ENCODE measurements at places on chromosomes 13 and 19. TPM values are rescaled to one million over a fixed set of nuclear protein-coding genes. Genes with fewer than 3 reads are reported as not detected.

Gene CRX
- not detected for total RNA-seq

DNA sequence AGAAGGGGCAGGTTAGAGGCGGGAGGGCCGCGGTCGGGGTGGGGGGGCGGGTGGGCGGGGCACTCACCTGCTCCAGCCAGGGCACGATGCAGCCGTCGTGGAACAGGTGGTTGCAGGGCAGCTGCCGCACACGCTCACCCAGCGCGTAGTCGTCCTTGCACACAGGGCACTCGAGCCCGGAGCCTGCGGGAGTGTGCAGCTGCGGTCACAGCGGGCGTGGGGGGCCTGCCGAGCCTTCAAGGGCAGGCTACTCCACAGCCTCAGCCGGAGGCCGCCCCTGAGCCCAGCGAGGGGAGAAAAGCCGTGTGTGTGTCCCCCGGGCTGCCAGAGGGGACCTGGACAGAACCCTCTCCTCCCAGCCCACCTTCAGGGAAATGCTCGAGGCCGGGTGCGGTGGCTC is 8.6 kb downstream of the FGF22 start:
- no peak for DNase-seq

DNA sequence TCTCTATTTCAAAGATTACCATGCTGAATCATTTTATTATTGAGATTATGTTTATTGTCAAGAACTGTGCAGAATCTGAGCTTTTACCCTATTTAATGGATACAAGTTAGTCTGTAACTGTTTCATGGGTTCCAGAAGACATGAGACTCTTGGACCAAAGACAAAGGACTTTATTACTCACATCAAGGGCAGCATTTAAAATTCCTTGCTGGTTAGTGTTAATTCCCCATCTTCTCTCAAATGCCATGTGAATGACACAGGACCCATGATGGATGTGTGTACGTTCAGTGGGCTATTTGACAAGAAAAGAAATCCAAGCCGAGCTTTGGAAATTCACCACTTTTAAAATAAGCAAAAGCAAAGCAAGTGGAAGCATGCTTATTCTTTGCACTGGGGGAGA is 139.9 kb downstream of the PCDH20 start:
- DNase-seq: no peak

GRCh38 chr13:111011899-111012298 is 97.0 kb upstream of the ANKRD10 start:
- no peak for DNase-seq

DNA sequence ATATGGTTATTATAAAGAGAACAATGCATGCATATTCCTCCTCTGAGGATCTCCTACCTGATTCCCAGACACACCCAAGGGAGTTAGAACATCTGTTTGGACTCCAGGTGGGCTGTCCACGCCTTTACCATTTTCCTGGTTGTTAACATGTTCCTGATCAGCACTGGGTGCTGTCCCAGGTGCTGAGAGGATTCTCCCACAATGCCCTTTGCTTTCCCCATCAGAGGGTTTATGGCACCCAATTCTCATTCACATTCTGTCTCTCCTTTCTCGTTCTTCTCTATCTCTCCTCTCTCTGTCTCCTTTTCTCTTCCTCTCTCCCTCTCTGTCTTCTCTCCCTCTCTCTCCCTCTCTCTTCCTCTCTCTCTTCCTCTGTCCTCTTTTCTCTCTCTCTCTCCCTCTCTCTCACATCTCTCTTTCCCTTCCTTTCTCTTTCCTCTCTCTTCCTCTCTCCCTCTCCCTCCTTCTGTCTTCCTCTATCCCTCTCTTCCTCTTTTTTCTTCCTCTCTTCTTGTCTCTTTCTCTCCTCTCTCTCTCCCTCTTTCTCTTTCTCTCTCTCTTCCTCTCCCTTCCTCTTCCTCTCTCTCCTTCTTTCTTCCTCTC is 3.3 kb upstream of the RDH13 start:
- no peak for DNase-seq

- no peak for DNase-seq
Measured at GRCh38 chr19:41606215-41606837, 20.5 kb downstream of the CEACAM4 start.

Gene TPTE2
- total RNA-seq: not detected

DNA sequence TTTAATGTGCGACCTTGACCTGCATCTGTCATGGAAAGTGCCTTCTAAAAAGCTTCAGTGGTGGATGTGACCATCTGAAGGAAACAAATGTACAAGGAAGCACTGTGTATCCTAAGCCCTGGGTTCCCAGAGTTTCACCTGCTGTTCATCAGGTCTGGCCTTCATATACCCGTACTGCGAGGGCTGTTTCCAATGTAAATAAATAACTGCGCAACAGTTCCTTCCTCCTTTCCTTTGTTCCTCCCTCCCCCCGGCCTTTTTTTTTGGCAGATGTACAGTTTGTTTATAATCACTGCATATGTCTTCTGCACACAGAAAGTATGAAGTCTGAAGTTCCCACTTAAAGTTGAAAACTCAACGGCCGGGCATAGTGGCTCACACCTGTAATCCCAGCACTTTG is 5.2 kb downstream of the FAAP24 start:
- no peak for DNase-seq

GRCh38 chr13:109883181-109884180 is 97.1 kb upstream of the IRS2 start:
- no peak for DNase-seq

DNA sequence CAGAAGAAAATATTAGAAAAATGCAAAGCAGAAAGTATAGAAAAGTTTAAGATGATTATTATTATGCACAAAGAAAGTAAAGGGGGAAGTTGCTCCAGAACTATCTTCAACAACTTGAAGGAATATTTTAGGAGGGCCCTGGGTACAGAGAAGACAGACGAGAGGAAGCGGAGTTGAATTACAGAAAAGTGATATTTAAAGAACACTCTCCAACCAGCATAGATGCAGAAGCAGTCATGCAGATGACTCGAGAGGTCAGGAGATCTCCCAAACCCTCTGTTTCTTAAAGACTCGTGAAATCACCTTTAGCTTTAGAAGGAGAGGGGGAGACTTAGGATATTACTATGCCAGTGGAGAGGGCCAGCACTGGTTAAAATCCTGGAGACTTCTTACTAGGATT is 8.5 kb upstream of the SHISA2 start:
- no peak for DNase-seq

DNA sequence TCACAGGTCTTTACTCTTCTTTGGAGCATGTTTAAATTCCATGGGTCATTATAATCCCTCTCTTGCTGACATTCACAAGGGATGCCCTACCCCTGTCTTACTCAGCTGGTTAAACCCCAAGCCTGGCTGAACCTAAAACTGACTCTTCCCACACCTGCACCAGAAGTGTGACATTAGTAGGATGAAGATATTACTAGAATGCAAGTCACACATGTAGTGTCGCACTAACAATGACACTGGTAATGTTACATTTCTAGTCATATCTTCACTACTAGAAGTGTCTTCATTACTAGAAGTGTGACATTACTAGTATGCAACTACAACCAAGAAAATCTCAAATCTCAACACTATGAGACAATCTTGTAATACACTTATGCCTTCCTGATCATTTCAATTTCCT is 14.2 kb downstream of the ZAR1L start:
- no peak for DNase-seq

DNA sequence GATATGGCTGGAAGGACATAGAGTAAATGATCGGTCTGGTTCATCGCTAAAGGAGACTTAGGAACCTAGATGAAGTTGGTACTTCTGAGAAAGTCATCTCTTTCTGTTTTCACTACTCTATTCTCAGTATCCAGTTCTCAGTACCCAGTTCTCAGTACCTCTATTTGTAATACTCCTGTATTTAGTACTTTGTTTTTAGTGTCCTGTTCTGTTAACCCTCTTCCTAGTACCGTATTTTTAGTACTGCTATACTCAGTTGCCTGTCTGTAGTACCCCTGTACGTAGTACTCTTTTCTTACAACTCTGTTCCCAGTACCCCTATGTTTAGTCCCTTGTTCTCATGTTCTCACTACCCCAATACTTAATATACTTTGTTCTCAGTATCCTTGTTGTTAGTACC is 1.2 kb downstream of the RFXAP start:
- DNase-seq: no peak

- DNase-seq: no peak
Measured at GRCh38 chr19:48962849-48963165, 2.3 kb upstream of the FTL start.

Gene ZNF471
- total RNA-seq: 4.7 TPM

DNA sequence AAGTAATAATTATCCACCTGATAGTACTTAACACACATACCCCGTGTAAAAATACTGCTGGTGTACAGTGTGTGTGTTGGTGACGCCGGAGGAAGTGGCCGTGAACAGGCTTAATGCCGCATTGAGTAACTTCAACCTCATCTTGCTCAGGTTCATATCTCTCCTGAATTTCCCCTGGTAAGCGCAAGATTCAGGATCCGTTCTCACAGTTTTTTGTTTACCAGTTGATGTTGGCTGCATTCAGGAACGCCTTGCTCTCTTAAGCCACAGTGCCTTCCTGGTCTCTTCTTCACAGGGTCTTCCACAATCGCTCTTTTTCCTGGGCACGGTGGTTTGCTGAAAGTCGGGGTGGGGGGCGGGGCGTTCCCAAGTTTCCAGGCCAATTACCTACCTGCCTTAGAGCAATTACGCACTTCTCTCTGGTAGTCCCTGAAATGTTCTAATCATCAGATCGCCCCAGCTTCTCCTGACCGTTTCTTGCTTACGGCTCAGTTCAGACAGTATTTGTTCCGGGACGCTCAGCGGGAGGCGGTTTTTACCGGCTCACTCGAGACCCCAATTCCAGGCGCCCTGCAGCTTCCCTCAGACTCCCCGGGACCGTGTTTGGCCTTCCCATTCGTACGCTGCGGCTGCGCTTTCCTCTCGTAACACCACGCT is 706 bp upstream of the DNAJC3 start:
- DNase-seq: peak; percentile 41

Gene NKG7
- 4.0 TPM for total RNA-seq

Gene KIR3DL1
- total RNA-seq: not detected

Gene ZSWIM4
- 7.3 TPM for total RNA-seq

DNA sequence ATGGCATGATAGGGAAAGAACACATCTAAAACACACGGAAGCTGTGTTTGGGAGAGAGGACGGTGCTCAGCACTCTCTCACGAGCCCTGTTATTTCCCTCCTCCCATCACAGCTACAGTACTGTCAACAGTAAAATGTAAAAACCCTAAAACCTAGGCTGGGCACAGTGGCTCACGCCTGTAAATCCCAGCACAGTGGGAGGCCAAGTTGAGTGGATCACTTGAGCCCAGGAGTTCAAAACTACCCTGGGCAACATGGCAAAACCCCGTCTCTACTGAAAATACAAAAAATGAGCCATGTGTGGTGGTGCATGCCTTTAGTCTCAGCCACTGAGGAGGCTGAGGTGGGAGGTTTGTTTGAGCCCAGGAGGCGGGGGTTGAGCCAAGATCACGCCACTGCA is 54.8 kb downstream of the FOXO1 start:
- DNase-seq: no peak

DNA sequence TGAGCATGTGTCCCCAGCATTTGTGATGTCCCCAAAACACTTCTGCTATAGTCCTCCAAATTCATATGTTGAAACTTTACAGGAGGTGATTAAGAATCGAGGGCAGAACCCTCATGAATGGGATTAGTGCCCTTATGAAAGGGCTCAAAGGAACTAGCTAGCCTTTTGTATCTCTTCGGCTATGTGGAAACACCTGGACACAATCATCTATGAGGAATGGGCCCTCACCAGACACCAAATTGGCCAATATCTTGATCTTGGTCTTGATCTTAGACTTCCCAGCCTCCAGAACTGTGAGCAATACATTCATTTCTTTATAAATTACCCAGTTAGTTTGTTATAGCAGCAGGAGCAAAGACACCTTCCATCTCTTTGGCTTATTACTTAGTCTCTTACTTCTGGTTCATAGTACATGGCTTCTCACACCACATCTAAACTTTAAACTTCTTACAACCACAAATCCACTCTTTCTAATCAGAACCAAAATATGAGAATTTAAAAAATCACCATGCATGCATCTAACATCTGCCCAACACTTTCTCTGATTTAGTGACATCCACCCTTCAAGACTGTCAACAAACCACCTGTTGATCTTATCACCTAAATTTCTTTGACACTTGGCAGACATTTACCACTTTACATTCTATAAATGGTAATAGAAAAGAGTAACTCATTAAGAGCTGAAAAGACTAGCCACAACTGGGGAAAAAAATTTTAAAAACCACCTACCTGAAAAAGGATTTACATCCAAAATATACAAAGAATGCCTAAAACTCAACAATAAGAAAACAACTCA is 6.7 kb upstream of the SERPINE3 start:
- DNase-seq: no peak

GRCh38 chr13:27080018-27080948 is 91.3 kb downstream of the USP12 start:
- no peak for DNase-seq

- DNase-seq: no peak
Measured at GRCh38 chr19:16379521-16380313, 55.1 kb downstream of the KLF2 start.

- DNase-seq: no peak
Measured at GRCh38 chr19:2769218-2769617, 13.9 kb downstream of the SGTA start.

GRCh38 chr13:73532987-73533510 is 474.2 kb downstream of the KLF5 start:
- DNase-seq: no peak

Gene APOC4
- not detected for total RNA-seq

DNA sequence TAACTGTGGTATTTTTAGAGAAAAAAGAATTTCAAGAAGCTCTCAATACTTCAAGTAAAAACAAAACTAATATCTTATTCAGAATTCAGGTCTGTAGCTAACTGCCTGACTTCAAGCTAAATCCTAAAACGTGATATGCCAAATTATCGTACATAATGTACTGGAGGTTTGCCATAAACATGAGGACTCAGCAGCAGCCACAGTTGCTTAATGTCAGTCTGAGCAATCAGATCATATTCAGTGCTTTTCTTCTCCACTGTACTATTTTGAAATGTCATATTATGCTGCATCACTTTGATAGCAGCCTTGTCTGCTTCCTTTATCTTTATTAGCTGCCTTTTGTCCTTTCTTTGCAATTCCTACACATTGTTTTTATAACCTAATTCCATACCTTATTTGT is 265.1 kb upstream of the EDNRB start:
- no peak for DNase-seq

DNA sequence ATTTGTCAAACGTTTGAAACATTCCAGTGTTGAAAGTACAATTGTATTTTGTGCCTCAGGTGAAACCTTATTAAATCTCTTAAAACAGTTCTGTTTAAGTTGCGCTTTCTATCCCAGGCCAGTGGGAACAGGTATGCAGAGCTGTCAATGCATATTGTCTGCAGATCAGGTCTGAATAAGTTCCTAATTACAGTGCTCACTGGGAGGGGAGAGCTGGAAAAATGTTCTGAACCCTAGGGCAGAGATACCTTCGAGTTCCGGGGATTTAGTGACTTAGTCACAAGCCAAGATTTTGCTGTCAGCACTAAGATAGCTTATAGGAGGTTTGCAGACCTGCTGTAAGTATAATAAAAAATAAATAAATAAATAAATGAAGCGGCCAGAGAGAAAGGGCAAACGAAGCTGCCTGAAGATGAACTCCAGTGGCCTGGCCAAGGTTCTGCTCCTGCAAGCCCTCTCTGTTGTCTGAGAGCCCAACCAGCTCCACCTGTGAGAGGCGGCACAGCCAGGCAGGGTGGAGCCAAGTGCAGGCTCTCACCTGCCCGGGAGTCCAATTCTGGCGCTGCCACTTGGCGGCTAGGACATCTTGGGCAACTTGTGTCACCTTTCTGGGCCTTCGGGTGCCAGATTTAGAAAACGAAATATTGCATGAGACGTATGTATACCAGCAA is 97.9 kb upstream of the SLC7A1 start:
- DNase-seq: no peak

Gene ABCC4
- total RNA-seq: 4.4 TPM
